ENCODE measurements at places on chromosomes 7 and 10.

- DNase-seq, result no peak
Measured at GRCh38 chr7:47513741-47514241, 68.1 kb downstream of the TNS3 start.

DNA sequence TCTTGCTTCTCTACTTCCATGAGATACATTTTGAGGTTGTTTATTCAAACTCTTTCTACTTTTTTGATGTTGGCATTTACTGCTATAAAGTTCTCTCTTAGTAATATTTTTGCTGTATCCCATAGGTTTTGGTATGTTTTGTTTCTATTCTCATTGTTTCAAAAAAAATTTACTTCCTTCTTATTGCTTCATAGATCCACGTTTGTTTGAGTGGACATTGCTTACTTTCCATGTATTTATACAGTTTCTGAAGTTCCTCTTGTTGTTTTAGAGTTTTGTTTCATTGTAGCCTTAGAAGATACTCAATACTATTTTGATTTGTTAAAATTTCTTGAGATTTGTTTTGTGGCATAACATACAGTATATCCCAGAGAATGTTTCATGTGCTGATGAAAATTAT is 13.7 kb downstream of the TAS2R40 start:
- no peak for DNase-seq

DNA sequence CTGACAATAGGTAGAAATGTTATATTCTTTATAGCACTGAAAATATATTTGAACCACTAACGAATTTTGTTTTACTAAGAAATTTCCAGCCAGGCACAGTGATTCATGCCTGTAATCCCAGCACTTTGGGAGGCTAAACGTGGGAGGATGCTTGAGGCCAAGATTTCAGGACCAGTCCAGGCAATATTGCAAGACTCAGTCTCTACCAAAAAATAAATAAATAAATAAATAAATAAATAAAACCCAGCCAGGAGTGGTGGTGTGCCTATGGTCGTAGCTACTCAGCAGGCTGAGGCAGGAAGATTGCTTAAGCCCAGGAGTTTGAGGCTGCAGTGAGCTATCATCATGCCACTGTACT is 39.8 kb downstream of the PIP4K2A start:
- no peak for DNase-seq

DNA sequence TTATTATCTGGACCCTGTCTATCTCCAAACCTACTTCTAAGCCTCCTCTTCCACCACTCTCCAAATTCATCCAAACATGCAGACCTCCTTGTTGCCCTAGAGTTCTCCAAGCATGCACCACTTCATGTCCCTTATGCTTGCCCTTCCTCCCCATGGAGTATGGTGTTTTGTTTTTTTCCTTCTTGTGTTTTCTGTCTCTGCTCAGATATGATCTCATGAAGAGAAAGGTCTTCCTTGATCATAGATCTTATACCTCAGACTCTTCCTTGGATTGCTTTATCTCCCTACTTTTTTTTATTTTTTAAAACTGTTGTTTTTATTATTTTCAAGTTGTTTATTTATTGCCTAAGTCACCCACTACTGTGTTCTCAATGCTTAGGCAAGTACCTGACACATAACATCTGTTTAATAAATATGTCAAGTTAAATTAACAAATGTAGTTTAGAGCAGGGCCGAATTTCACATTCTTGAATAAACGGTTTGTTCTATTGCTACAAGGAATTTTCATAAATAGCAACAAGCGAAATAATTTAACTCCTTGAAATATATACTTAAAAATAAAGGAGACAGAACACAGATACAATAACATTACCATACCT is 84.5 kb downstream of the HGF start:
- no peak for DNase-seq

GRCh38 chr7:122637784-122638183 is 61.1 kb downstream of the RNF133 start:
- DNase-seq, result no peak
